SHP77 treated with DMSO at 0.1 percent for 48 hours (cell line): ENCODE measurements at places on chromosomes 1 and 21.

DNA sequence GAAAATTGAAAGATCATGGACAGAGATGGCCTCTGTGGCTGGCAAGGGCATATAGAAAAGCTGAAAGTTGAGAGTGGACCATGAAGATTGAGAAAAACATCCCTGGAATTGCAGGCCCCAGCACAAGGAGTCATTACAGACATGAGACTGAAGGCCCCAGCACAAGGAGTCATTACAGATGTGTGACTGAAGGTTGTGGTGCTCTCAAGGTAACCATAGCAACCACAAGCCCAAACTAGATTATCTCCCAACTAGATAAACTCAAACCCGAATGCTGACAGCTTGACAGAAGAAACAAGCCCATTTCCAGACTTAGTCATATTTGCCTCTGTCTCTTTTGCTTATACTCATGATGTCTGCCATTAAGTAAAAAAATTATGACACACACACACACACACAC, 1252.1 kb upstream of the ADGRL4 start:
- DNase-seq = no peak

GRCh38 chr1:231590453-231591198, 36.0 kb upstream of the DISC1 start:
- peak; percentile 43 for DNase-seq

- no peak for DNase-seq
These were observed 355.1 kb downstream of the NPHP4 start for GRCh38 chr1:5637171-5637570.

DNA sequence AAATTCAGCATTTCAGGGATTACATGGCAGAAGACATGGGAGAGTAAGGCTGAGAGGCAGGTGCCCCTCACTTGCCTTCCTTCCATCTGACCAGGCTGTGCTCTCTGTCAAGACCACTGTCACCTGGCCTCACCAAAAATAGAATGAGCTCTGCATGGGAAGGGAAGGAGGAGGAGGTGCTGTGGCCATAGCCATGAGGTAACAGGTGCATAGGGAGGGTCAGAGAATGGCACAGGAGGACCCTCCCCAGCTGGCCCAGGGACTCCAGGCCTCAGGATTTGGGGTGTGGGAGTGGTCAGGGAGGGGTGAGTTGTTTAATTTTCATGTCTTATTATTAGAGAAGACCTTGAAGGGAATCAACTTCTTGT, 192.3 kb downstream of the FCRL5 start:
- peak; percentile 89 for DNase-seq

DNA sequence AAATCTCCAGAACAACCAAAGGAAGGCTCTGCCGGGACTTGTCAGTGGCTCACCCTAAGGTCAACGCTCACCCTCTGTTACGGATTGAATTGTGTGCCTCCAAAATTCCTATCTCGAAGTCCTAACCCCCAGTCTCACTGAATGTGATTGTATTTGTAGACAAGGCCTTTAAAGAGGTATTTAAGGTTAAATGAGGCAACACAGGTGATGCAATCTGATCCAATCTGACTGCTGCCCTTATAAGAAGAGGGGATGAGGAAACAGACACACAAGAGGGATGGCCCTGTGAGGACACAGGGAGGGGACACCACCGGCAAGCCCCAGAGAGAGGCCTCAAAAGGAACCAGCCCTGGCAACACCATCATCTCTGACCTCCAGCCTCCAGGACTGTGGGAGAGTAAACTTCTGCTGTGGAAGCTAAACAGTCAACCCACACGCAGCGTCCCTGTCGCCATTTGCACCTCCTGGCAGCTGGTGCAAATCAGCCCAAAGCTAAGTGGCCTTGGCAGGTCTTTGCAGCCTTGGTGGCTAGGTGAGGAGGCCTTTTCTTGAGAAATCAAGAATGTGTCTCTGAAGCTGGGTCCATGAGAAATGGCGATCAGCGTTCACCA, 24.2 kb downstream of the UBASH3A start:
- DNase-seq = no peak

- no peak for DNase-seq
These were observed 156.4 kb upstream of the B3GALT2 start for GRCh38 chr1:193342811-193343210.

GRCh38 chr1:7313081-7313546, 458.0 kb upstream of the VAMP3 start:
- DNase-seq = no peak

DNA sequence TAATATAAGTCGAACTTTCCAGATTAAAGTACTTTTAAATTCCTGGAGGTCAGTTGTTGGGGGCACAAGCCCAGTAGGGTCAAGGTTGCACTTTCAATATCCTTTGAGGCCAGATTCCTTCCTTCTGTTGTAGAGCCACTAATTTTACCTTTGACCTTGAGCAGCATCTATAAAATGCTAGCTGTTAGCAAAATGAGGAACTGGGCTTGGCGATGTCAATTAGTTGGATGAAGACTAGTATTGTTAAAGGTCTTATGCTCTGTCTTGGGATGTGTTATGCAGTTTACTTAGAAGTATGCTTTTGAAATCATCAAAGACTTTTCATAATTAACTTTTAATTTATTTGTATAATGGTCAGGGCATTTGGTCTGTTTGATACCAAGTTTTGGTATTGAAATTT, 425.9 kb upstream of the PROX1 start:
- DNase-seq = no peak
